ENCODE measurements at places on chromosomes 7 and 10.

- DNase-seq = no peak
Measured at GRCh38 chr10:103659674-103660363, 166.3 kb downstream of the NEURL1 start.

GRCh38 chr7:30282735-30283134 lies 1.7 kb upstream of the ZNRF2 start:
- DNase-seq = no peak

DNA sequence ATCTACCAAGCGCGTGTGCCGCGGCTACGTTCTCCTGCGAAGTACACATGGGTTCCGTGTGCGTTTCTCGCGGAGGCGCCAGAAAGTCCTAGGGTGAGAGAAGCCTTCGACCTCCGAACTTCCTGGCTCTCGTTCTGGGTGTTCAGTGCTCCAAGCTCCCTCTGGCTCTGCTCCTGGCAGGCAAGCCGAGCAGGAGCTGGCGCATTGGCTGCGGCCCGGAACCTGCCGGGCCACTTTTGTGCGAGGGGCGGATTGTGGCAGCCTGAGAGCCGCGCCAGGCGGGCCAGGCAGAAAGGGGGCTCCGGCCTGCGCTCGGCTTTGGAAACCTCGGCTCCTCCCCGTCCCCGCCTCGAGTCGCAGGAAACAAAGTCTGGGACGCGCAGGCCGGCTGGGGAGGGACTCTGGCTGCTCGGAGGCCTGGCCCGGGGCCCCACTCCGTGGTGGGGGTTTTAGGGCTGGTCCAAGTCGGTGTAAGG lies 9.6 kb downstream of the EMX2 start:
- no peak for DNase-seq

GRCh38 chr10:79017882-79018520 lies 50.8 kb upstream of the ZMIZ1 start:
- no peak for DNase-seq

DNA sequence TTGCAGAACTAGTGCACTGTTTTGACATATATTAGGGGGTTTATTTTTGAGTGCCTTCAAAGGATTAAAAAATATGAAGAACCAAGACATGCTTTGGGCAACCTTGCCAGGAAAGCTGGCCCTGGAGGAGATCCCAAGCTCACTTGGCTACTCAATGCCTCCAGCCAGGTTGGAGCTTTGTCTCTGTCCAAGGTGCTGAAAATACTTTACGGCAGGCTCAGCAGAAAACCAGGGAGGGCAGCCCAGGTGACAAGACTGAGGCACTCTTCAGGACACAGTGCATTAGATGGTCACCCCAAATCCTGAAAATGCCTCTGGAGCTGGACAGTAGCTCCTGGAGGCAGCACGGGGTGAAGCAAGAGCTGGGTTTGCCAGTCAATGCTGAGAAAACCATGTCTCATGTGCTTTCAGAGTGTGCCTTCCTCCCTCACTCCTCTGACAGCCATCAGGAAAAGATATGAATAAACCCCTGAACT lies 5.8 kb upstream of the KCNH2 start:
- DNase-seq = no peak

- DNase-seq = no peak
Measured at GRCh38 chr7:81842361-81842760, 72.5 kb upstream of the HGF start.

DNA sequence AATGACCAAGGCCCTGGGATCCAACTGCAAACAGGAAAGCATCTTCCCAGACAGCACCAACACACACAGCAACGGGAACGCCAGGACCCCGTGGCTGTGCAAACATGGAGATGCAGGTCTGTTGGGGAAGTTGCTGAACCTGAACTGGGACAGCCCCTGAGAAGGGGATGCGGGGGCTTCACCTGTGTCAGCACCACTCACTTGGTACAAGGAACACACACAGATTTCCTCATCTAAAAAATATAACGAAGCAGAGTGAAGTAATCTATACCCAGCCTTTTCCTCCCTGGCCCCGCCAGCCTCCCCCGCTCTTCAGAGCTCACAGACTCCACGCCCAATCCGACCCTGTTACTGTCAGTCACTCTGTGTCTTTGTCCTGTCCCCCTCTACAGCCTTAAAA lies 93.0 kb downstream of the PTPRN2 start:
- no peak for DNase-seq

GRCh38 chr10:87658858-87659555 lies 671 bp upstream of the PAPSS2 start:
- DNase-seq = no peak

GRCh38 chr7:75662579-75663301 lies 76.0 kb downstream of the HIP1 start:
- no peak for DNase-seq

- no peak for DNase-seq
Measured at GRCh38 chr7:157520249-157520648, 183.4 kb downstream of the DNAJB6 start.

DNA sequence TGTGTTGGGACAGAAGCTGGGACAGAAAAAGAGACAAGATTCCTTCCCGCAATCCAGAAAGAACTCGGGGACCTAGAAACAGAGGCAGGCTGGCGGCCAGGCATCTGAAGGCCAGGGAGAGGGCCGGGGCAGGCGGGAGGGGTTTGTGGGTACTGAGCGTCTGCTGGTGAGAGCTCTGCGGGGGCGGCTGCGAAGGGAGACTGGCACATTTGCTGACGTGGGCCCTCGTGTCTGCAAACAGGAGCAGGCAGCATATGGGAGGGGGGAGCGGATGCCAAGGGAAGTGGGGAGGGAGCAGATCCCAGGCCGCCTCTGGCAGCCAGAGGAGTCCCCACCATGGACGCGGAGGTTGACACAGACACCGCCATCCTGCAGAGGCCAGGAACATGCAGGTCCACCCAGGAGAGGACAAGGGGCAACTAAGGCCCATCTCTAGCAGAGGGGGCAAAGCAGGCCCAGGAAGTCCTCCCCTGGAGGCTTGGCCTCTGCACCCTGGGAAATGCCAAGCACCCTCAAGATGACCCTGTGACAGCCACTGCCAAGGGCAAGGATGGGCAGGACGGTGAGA lies 32.2 kb downstream of the KCNH2 start:
- DNase-seq = no peak

GRCh38 chr7:42097752-42098151 lies 139.3 kb downstream of the GLI3 start:
- no peak for DNase-seq

GRCh38 chr7:46725838-46726237 lies 804.8 kb upstream of the IGFBP3 start:
- no peak for DNase-seq

GRCh38 chr7:141666071-141666470 lies 35.9 kb downstream of the DENND11 start:
- no peak for DNase-seq

GRCh38 chr7:55304018-55304762 lies 60.9 kb upstream of the LANCL2 start:
- no peak for DNase-seq

DNA sequence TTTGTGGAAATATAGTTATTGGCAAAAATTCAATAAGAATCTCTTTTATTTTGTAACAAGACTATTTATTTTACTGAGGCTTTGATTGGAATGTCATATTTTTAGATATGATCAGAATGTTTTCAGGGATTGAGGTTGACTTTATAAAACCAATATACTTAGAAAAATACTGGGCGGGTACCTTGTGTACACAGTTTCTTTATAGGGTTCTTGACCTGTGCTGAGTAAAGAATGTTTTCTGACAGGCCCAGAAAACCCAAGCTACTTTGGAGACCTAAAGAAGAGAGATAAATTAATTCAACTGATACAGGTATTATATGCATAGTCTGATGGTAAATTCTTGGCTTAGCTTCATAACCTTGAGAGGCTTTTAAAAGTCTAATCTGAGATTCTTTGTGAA lies 23.9 kb upstream of the SPAM1 start:
- DNase-seq = no peak

- no peak for DNase-seq
Measured at GRCh38 chr10:122013311-122013780, 24.4 kb downstream of the TACC2 start.

DNA sequence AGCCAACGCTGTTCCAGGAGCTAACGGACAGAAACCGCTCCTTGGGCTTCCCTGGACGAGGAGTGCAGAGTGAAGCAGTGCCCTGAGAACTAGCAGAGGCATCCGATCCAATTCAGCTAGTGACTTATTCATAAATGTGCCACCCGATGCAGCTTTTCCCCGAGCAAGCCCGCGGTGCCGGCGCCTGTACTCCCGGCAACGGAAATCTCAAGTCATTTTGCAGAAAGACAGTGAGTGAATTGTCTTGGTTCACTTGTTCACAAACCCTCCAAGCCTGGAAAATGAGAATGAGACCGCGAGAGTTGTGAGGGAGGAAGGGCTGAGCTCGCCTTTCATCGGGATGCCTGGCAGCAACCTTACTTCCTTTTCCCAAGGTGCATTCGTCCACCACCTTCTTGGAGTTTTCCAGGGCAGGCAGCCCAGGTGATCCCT lies 87.5 kb downstream of the COBL start:
- no peak for DNase-seq

GRCh38 chr7:90900628-90901356 lies 304.7 kb downstream of the CDK14 start:
- DNase-seq = no peak

DNA sequence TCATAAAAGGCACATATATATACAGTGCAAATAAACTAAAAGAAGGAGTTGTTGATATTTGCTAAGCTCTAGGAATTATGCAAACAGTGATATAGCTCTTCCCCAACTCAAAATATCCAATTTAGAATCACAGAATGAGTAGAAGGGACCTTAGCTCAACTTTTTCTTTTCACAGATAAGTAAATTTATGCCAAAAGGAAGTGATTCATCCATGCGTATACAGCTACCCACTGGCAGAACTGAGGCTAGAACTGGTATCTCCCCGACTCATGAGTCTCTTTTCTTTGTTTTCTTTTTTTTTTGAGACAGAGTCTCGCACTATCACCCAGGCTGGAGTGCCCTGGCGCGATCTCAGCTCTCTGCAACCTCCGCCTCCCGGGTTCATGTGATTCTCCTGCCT lies 54.2 kb upstream of the SVIL start:
- no peak for DNase-seq

GRCh38 chr7:13834328-13834761 lies 155.1 kb downstream of the ETV1 start:
- no peak for DNase-seq

GRCh38 chr10:72784551-72785351 lies 92.8 kb downstream of the MCU start:
- no peak for DNase-seq

Data from NCI-H1092 (cell line).